Non-pigmented ciliary epithelial cell (primary cell): ENCODE measurements at places on chromosomes 3 and 15.

- no peak for DNase-seq
Observed at GRCh38 chr3:179402963-179403362, 48.3 kb downstream of the GNB4 start.

GRCh38 chr15:56831467-56832005 is 86.9 kb upstream of the TCF12 start:
- no peak for DNase-seq

GRCh38 chr3:9743548-9743947 is 6.2 kb upstream of the OGG1 start:
- DNase-seq: no peak

- DNase-seq: no peak
Observed at GRCh38 chr3:168844472-168844871, 748.7 kb upstream of the GOLIM4 start.

DNA sequence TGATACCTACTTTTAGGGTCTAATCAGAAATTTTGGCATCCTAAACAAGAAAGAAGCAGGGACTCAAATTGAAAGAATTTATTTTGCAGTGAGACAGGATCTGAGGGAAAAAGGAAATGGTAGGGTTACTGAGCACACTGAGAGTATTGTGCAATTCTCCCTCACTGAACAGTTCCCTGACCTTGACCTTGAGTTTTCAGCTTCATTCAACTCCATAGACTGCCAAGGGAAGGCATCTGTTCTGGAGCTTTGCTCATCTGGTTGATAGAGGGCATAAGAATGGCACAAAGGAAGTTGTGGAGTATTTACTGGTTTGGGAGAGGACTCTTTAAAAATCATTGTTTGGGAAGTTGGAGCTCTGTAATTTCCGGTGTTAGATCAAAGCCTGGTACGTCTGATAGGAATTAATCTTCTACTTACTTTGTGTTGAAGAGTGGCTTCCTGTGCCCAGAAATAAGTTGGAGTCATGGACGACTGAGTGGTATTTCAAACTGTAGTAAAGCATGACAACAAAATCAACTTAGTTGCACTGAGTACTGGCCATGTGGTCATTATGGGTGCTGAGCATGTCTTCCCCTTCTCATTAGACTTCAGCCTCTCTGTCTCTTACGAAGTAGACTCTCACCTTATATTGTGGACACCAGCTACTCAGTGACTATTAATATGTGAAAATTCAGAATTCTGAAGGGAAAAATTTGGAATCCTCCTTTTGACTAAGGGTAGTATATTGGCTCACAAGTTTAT is 40.8 kb downstream of the CLDN1 start:
- DNase-seq: no peak

- DNase-seq: no peak
Observed at GRCh38 chr3:50317300-50317699, 5.2 kb downstream of the HYAL2 start.

- DNase-seq: no peak
Observed at GRCh38 chr3:52395503-52395865, 49.4 kb downstream of the SEMA3G start.

DNA sequence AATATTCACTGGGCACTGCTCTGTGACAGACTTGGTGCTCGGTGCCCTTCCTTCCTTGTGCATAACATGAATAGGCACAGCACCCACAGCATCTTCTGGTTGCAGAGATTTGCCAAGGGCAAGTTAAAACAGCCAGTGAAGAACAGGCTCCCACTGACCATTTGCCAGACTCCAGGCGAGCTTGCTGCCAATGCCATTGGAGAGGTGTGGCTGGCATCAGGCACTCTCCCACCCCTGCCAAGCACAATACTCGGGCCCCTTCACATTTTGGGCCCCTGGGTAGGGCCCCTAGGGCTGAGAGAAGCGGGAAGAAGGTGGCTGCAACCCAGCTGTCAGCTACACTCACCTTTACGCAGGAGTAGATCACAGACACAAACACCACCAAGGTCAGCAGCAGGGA is 112.1 kb downstream of the SEC22A start:
- no peak for DNase-seq

- DNase-seq: no peak
Observed at GRCh38 chr15:66873856-66874255, 171.8 kb downstream of the SMAD6 start.

GRCh38 chr3:81744366-81744765 is 17.1 kb downstream of the GBE1 start:
- peak; percentile 84 for DNase-seq

DNA sequence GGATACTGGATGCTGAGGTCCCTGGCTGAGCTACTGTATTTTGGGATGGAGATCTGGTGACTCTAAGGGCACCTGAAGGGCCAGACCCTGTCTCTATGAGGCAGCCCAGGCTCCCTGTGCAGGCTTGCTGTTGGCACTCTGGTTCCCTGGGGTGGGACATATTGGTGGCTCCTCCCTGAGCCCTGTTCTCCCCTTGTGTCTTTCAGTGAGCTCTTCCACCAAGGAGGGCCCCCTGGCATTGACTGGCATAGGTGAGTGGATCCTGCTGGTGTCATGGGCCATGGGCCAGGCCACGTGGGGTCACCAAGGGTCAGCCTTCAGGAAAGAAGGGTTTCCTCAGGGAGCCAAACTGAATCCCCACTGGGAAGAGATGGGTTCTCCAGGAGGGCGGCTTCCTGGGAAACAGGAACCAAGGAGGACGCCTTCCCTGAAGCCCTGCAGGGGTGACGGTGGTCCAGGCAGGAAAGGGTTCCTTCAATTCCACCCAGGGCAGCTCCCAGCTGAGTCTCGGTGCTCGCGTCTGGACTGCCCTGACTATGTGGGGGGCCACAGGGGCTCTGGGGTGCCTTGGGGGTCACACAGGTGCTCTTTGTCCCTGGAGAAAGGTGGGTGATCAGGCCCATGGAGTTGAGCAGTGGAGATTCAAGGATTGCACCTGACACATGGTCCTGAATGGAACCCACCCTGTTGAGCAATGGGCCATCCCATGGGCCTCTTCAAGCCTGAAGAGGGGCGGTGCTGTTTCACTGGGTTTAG is 220.4 kb downstream of the SNRPN start:
- no peak for DNase-seq

- DNase-seq: no peak
Observed at GRCh38 chr3:38835939-38836338, 19.9 kb upstream of the SCN10A start.

- no peak for DNase-seq
Observed at GRCh38 chr3:16840101-16840424, 44.7 kb upstream of the PLCL2 start.

DNA sequence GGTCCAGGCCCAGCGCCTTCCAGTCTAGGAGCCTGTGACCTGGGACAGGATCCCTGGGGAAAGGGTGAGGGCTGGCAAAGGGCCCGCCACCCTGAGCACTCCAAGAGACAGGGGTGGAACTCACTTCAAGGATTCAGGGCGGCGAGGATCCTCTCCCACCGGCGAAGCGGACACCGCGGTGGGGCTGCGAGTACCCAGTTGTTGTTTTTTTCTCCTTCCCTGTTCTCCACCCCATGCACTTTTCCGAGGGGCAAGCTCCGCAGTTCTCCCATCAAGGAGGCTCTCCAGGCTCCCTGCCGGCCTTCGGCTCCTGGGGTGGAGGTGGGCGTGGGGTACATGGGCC is 387 bp upstream of the PAQR5 start:
- no peak for DNase-seq

- DNase-seq: peak; percentile 68
Observed at GRCh38 chr3:151864423-151865101, 8.9 kb upstream of the SUCNR1 start.

GRCh38 chr3:88003115-88003755 is 55.6 kb downstream of the CGGBP1 start:
- no peak for DNase-seq

DNA sequence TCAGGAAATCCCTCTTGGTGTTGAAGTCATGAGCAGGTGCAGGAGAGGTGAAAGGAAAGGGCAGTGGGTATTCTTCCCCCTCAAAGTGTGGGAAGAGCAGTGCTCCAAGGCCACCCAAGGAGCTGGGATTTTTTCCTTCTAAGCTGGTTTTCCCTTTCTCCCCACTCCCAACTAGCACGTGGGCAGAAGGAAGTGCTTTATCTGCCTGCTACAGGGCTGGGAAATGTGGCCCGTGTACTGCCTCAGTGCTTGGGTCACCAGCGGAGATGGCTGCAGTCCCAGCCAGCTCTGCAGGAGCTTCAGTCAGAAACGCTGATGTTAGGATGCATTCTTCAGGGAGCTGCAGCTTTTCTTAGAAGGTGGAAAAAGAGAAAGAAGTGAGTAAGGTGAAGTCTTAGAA is 99.2 kb downstream of the CACNA1D start:
- DNase-seq: no peak
